Left renal cortex interstitium (tissue), 4 donors: ENCODE measurements at places on chromosomes 3 and 15.
A peak's percentile ranks its signal among the peaks of the same experiment; 100 is the strongest.

GRCh38 chr3:173957646-173958045 is 560.1 kb downstream of the NLGN1 start:
- no peak for DNase-seq

DNA sequence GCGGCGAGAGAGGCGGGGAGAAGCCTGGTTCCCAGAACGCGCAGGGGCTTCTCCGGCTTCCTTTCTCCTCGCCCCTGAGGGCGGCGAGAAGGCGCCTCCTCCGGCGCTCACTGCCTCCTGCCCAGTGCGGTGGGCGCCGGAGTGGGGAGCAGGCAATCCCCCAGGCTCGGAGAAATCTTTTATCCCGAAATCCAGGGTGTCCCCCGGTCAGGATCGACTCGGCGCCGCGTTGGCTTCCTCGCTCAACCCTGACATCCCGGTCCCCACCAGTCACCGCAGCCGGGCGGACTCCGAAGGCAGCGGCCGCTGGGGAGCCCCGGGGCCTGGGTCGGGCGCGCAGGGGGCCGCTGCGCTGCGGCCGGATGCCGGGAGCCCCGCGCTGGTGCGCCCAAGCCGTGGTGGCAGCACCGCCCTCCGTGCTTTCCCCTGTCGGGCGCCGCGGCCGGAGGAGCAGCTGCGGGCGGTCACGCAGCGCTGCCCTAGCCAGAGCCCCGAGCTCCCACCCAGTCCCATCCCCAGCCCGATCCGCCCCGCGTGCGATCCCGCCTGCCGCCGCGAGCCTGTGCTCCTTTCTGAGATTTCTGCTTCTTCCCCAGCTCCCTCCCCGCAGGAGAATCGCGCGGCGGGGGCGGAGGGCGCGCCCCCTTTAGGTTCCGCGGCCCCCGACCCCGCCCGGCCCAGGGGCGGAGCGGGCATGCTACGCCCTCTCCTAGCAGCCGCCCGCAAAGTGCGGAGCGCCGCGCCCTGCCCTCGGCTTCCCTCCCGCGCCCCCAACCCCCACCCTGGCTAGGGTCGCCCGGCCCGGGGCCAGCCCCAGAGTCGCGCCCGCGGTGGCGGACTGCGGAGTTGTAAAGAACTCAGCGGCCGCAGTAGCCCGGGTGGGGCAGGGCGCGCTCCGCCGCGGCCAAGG is 683 bp upstream of the CACNA2D3 start:
- DNase-seq, result no peak

DNA sequence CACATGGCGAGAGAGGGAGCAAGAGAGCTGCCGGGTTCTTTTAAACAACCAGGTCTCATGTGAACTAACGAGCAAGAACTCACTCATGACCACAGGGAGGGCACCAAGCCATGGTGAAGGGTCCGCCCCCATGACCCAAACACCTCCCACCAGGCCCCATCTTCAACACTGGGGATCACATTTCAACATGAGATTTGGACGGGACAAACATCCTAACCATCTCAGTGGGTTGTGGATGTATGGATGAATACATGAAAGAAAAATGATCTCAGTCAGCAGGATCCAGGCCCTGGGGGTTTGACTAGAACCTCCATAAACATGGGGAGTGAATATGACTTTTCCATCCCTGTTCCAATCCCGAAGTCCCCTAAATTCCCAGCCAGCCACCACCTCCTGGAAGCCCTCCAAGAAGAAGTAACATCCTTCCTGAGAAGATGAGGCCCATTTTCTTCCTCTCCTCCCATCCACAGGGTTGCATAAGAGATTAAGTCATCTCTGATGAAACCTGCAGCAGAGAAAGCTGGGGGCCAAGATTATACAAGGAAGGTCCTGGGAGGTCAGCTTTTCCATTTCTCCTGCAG is 9.5 kb downstream of the CAV3 start:
- no peak for DNase-seq

DNA sequence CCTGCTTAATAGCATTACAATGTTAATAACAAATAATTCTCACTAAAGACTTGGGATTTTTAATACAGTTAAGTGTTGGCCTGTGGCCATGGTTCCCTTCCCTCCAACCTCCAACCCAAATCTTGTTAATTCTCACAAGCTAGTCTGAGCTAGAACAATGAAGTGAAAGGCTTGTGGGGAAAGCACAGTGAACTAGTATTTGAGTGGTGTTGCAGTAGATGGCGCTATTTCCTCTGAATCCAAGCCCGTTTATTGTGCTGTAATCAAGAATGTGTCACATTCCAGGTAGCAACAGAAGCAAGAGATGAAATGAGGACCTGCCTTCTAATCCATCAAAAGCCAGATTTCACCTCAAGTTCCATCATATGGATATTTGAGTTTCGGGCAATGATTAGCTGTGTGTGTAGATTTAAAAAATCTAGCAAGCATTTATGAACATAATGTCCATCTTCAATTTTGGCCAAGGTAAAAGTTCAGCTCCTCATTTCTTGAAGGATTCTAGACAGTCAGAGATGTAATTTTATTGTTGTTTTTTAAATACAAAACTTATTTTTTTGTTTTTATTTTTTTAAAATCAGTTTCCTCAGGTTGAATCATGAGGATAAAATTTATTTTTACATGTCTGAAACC is 160.7 kb downstream of the SQOR start:
- peak; percentile 34 for DNase-seq

DNA sequence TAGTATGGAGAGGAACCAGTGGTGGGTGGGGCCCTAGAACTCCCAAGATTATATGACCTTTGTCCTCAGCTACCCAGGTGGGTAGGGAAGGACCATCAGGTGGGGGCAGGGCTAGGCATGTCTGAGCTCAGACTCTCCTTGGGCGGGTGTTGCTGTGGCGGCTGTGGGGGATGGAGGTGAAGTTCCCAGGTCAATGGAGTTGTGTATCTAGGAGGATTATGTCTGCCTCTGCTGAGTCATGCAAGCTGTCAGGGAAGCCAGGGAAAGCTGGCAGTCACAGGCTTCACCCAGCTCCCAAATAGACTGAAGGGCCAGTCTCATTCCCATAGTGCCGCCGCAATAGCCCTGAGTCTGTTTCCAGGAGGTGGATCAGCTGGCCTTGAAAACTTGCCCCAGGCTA is 139.7 kb upstream of the CFAP20DC start:
- DNase-seq, result no peak

DNA sequence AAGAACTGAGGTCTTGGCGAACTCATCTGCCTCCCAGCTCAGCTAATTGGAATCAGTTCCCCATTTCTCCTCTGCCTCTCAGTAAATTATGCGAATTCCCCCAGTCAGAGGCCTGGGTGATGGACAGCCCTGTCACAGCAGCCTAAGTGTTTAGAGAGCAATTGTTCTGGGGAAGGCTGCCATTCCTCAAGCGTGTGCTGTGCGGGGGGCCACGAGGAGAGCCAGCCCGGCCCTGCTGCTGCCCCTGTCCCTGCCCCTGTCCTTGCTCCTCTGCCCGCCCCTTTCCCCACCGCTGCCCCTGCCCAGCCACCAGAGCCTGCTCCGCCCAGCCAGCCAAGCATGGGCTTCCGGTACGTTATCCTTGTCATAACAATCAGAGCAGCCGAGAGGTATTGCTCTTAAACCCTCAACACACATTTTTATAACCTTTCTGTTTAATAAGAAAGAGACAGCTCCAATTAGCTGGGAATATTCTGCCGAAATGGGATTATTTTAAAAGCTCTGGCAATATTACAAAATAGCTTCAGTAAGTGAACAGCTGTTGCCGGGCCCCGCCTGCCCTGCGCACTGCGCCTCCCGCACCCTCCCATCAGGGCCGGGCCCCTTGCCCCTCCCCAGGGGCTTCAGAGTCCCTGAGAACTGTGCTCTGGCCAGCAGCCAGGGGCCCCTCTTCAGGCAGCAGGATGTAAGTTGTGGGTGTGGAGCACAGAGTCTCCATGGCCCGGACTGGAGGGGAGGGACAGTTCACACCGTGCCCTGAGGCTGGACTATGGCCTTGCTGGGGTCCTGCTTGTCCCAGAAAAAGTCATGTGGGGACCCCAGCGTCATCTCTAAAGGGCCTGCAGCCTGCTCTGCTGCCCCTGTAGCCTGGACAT is 12.4 kb upstream of the CACNA2D2 start:
- DNase-seq, result peak; percentile 56
